ENCODE measurements at places on chromosomes 5 and 9.

DNA sequence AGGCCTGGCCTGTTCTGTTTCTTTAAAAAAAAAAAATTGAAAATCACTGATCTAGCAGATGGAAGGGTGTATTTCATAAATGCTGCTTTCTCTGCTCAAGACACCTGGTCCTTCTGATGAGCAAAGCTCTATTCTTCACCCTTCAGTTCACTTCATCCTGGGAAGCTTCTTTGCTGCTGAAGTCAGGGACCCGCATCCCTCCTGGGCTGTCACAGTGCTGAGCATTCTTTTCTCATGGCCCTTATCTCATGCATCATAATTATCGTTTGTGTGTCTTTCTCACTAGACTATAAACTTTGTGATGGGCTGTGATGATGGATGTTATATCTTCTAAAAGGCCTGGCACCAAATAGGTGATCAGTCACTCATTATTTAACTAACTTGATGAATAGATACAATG is 461.0 kb downstream of the GADD45G start:
- no peak for DNase-seq

GRCh38 chr5:8461543-8461942 is 592.6 kb downstream of the MTRR start:
- DNase-seq: no peak

DNA sequence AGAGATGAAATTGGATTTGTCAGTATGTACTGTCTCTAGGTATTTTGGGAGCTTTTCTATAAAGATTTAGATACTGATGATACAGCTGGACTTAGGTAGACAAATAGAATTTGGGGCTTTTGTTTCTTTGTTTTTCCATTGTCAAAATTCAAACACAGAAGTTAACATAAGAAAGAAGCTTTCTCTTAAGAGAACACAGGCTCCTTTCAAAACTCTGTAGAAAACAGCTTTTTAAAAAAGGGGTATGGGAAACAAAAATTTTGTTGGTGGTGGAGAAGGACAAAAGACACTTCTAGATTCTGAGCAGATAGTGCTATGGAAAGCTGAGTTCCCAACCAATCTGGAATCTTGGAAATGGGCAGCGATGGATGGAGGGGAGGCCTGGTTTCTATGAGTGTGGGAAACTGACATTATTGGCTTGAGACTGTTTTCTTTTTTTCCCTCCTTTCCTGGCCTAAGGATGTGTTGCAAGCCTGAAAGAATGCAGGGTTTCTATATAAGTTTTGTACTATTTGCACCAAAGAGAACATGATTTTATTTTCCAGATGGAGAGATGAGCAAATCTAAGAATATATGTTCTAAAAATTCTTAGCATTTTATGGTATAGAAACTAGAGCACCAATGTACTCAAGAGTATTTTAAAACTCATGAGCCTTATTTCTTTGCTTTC is 240.0 kb downstream of the PRR16 start:
- DNase-seq: no peak

- peak; percentile 30 for DNase-seq
Observed at GRCh38 chr9:20618361-20618802, 3.9 kb downstream of the MLLT3 start.

GRCh38 chr9:110443146-110443865 is 105.6 kb upstream of the TXNDC8 start:
- peak; percentile 34 for DNase-seq

- no peak for DNase-seq
Observed at GRCh38 chr5:37665889-37666288, 174.0 kb downstream of the GDNF start.

- no peak for DNase-seq
Observed at GRCh38 chr9:34456746-34457145, 1.6 kb downstream of the FAM219A start.

DNA sequence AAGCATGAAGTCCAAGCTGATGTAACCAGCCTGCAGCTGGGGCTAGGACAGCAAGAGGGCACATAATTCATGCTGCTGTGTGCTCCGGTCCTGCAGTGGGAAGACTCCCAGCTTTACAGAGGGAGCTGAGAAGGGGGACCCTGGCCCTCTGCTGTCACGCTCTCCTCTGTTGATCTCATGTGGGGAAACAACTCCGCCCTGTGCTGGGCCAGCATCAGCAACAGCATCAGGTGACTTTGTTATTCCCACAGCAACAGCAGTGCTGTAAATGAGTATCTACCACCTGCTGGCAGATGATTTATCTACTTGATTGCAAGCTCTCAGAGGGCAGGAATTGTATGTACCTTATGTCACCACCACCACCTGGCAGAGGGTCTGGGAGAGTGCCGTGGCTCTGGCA is 176.2 kb downstream of the COL23A1 start:
- DNase-seq: no peak

DNA sequence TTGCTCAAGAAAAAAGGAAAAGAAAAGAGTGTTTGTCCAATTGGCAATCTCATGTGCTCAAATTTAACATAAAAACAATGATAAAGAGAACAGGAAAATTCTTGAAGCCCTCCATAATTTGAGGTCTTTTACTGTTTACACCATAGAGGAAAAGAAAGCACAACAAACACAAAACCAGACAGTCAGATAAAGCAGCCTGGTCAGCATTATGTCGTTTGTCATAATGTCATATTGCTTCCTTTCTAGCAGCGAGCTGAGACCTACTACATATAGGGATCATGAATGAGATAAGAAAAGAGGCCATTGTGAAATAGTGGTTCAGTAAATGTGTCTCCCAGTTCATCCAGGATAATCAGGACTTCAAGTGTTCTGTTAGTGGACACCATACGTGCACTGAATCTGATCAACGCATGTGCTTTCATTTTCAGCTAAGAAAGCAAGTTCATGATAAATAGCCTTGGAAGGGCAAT is 64.7 kb upstream of the SELENOP start:
- DNase-seq: no peak

DNA sequence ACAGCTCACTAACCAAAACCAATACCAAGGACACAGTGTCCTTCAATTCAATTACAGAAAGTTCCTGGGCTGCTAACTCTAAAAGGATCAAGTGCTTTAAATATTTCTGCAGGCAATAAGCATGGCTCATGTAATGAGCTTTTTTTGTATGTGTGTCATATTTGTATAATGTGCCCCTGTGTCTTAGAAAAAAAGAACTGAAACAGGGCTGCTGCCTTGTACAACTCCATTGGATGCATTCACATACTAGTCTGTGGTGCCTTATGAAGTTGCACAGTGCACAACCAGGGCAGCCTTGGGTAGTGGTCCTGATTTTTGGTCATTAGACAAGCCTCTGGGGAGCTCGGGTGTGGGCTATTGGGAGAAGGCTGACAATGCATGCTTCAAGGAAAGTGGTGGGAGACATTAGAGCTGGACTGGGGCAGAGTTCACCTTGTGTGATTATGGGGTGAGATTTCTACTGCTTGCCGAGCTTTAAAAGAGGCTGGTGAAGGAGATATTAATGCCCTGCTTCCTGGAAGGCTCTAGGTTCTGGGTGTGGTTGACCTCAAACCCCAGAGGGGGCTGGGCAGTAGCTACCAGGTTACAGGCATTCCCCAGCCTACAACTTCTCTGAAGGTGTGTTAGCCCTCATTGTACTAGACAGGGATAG is 3.6 kb upstream of the CPEB4 start:
- no peak for DNase-seq

DNA sequence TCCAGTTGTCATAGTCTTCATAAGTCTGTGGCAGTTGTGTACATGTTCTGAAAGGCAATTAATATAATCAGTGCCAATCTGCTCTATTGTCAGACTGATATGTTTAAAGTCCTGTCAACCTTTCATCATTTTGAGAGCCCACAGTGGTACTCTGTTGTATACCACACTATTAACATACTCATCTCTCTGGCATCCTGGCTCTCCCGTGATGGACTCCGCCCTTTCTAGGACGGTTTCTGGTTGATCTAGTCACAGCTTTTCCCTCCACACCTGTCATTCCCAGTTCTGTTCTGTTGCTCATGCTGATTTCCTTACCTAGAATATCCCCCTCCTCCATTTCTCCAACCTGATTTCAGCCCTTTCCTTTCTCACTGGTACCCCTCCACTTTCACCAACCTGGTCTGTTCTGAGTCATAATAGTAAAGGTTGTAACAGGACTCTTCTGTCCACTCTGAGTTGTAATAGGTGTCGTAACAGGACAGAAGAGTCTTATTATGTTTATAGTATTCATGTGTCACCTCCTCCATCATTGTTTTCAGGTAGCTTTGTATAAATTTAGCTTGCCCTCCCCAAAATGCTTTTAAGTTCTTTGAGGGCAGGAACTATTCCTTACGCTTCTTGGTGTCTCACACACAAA is 4.1 kb downstream of the PTCD2 start:
- no peak for DNase-seq

DNA sequence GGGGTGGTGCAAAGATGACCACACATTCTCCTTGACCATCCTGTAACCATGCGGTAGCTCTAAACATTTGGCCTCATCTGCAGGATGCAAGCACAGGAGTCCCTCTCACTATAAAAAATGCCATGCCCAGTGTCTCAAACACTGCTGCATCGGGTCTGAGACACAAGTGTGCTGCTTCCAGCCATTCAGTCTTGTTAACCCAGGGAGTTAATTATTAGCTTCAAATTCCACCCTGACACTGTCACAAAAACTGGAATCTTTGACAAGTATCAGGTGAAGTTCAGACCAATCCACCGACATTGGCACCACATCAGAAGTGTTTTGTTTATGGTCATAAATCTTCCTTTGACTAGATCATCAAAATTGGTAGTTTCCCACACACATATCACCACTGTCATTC is 119.1 kb upstream of the RASEF start:
- no peak for DNase-seq

DNA sequence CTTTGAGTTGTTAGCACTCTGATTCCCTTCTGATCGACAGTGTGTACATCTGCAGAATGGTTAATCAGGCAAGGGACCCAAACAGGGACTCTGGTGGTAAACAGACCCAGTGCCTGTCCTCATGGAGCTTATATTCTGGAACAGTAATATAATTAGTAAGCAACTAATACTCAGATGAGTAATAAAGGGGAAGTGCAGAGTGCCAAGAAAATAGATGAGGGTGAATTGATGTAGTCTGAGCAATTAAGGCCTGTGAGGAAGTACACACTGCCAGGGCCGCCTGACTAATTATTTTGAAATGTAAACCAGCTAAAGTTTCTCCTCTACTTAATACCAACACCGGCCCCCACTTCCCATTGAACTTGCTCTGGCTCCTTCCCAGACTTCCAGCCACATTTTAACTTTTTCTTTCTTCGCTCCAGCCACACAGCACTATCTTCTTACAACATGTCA is 4.2 kb downstream of the DHX29 start:
- no peak for DNase-seq
